ENCODE measurements at places on chromosomes 4 and X.

DNA sequence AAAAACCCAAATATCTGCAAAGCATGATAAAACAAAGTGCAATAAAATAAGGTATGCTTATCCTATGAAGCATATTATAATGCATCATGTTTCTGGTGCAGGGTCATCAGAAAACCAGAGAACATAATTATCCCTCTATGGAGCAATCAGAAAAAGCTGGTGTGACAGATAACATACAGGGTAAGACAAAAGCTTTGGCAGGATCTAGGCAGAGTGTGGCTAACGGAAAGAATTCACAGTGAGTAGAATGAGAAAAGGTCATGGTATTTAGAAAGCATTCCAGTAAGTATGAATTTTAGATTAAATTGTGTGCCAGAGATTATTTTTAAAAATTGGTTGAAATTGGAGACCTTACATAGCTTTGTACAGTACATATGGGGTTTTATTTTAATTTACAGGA lies 29.0 kb upstream of the UGT2B4 start:
- DNase-seq, result no peak

GRCh38 chr4:147160908-147161513 lies 215.3 kb upstream of the TTC29 start:
- peak; percentile 45 for DNase-seq

- DNase-seq, result peak; percentile 18
Observed at GRCh38 chrX:40496728-40497127, 84.0 kb upstream of the ATP6AP2 start.

DNA sequence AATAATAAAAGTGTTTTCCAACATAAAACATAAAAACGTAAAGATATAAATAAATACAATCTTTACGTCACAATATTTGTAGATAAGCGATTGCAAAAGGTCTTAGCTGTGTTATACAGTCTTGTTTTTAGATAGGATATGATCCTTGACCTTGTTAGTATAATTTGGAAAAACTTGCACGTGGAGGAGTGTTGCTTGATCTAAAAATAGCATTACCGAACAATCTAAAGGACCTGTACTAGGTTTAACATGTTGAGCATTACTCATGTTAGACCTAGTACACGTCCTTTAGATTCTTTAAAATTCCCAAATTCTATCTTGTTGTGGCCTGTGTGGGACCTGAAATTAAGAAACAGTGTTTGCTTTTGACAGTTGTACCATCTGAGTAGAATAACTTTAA lies 1.6 kb downstream of the METAP1 start:
- no peak for DNase-seq

GRCh38 chr4:82688091-82688795 lies 110.4 kb downstream of the SCD5 start:
- no peak for DNase-seq

- DNase-seq, result no peak
Observed at GRCh38 chr4:185840953-185841352, 29.0 kb upstream of the SORBS2 start.

GRCh38 chr4:119536572-119537528 lies 91.8 kb downstream of the PDE5A start:
- DNase-seq, result no peak

DNA sequence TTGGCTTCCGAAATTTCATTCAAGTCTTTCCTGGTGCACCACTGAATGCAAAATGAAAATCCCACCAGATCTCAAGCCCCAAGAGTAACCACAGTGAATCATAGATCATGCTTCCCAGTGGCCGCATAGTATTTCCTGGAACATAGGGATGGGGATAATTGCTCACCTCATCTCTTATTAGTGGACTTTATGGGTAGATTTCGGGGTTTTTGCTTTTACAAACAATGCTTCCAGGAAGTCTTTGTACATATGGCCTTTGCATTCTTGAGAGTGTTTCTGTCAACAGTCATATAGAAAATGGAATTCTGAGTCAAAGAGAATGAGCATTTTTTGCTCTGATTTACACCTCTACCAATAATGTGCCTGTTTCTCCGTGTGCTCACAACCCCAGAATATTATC lies 53.4 kb downstream of the PPEF2 start:
- no peak for DNase-seq

- no peak for DNase-seq
Observed at GRCh38 chrX:133661962-133662839, 246.9 kb upstream of the GPC4 start.

DNA sequence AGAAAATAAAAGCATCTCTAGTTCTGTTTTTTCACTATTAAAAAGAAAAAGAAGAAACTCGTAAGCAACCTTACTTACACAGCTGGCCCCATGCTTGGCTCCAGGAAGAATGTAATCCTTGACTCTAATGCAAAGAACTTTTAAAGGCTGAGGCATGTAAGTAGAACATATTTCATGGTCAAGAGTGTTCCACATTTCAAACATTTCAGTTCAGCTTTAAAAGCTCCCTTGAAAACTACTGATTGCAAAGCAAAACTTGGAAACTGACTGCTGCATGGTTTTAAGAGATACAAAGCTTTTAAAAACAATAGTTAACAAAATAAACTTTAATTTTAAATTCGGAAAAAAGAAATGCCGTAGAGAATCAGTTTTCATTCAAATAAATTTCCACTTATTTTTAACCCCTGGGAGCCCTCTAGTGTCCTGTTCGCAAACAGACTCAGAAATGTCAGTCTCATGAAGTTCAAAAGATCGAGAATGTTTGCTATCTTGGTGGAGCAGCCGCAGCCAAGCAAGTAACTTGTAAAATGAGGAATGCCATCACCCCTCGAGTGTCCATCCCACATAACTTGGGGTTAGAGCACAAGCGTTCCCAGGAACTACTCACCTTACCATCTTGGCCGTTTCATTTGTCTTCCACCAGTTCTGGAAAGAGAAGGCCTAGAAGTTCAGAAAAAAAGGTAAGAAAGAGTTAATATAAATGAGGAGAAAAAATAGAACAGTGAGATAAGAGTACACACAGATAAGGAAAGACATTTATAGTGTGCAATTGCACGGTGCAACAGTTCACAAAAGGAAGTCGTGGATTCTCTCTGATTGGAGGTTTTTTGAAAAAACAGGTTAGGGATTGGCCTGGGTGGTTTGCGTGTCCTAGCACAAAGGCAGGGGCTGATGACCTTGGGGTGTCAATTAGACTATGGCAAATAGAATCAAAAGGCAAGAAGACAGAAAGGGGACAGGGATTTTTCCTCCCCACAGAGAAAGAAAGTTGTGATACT lies at the start of gene GASK1B:
GASK1B (minus strand) TSS at position 765 of the 998 bp plus-strand sequence. CDS start 1,650 bp downstream, outside the sequence.
- DNase-seq, result peak; percentile 69

DNA sequence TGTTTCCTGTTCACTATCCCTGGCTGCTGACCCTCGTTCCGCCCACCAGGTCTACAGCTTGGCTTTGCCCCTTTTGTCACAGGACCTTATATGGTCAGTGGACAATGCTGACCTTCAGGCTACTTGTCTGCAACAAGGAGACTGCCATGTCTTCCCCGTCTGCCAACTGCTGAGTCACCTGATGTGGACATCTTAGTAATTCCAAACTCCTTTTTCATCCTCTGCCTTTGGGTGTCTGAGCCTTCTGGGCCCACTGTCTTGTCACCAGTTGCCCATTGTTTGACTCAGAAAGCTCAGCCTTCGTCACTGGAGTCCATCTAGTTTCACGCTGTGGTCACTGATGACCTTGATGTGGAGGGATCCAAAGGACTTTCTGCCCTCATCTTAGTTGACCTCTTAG lies 30.2 kb downstream of the GPRIN3 start:
- DNase-seq, result no peak

DNA sequence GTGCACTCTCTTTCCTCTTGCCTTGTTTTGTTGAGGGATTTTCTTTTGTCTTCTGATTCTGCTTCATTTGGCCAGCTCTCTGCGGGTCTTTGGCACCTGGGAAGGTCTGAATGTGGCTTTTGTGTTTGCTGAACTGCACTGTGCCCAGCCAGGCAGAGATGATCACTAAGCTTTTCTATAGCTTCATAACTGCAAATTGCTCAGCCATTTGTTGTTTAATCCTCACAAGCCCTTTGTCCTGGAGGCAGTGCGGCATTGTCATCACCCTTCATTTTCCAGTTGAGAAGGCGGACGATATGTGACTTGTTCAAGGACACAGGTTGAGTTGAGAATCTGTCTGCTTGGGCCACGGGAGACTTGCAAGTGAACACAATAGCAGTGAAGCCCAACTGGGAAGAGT lies 46.0 kb upstream of the SFRP2 start:
- no peak for DNase-seq

DNA sequence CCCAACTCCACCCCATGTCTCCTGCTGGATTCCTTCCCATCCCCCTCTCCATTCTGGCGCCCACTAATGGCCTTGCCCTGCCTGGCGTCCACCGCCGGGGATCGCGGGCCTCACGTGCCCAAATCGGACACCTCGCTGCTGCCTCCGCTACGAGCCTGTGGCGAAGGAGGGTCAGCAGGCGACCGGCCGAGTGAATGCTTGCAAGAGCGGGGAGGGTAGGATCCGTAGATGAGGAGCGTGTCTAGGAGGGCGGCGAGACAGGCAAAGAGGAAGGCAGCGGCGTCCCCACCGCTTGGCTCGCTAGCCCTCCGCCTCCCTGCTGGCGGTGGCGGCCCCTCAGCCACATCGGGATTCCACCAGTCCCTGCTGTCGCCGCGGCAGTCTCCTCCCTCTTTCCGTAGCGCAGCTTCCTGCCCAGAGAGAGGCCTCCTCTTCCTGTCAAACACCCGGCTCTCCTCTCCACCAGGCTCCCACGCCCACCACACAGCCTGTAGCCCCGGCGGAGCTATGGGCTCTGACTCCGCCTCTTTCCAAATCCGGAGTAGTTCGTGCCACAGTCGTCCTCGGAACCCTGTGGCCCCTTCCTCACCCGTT lies at the start of gene SPIN2B:
SPIN2B (minus strand) TSS at position 387 of the 594 bp plus-strand sequence.
- DNase-seq, result peak; percentile 85

DNA sequence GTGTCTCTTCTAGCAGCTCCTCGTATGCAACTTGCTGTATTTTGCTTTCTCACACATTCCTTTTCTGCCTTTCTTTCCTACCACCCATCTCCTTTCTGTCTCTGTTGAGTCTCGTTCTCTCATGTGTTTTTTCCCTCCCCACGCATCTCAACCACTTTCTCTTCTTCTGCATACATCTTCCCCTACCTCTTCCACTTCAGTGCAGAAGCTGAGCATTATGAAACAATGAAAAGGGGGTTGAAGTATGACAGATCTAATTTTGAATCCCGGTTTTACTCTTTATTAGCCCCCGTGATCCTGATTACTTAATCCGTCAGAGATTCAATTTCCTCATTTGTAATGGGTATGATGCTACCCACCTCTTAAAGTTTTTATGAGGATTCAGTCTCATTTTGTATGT lies 7.3 kb downstream of the FAM241A start:
- DNase-seq, result no peak
